ENCODE measurements at places on chromosomes 5 and 9.
A peak's percentile ranks its signal among the peaks of the same experiment; 100 is the strongest.

DNA sequence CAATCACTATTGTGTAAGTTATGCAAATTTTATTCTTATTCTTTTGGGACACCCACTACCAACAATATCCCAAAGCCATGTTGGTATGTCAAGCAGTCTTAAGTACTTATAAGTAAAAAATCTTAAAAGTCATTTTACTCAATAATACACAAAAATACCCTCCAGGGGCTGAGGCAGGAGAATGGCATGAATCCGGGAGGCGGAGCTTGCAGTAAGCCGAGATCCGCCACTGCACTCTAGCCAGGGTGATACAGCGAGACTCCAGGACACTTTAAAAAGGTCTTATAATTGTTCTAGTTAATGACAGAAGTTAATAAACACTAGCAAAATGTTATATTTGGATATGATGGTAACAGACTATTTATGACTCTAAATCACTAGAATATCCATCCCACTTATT, 16.8 kb downstream of the CLINT1 start:
- DNase-seq: no peak

GRCh38 chr9:25519286-25519685, 159.0 kb downstream of the TUSC1 start:
- no peak for DNase-seq

DNA sequence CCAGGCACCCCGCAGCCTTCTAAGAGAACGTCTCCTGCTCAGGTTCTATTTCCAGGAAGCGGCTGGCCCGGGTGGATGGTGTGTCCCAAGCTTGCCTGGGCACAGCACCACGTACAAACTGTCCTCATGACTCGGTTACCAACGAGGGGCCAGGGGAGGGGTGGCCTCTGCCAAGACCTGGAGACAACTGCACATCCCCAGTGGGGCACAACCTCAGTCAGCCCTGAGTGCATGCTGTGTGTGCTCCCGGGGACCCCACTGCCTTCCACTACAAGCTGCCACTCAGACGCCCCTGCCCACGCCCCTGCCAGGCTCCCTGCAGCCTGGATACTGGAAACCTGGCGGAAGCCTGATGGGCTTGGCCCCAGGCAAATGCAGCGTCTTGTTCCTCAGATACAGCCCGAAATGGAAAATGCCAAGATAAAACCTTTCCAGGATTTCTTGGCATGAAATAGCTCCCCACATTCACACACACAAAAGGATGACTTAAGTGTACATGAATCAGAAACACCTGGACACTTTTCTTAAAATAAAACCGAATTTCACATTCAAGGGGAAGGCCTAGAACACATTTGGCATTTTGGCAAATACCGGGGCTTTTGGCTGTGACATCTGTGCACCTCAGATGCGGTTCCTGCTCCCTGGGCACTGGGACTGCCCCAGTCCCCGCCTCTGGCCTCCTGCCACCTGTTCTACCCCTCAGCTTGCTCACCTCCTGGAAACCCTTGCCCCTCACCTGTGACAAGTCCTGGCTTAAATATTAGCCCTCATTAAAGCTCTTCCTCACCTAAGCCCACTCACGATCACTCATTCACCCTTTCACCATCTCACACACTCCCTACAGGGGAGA, 62.5 kb downstream of the COL23A1 start:
- DNase-seq: no peak

DNA sequence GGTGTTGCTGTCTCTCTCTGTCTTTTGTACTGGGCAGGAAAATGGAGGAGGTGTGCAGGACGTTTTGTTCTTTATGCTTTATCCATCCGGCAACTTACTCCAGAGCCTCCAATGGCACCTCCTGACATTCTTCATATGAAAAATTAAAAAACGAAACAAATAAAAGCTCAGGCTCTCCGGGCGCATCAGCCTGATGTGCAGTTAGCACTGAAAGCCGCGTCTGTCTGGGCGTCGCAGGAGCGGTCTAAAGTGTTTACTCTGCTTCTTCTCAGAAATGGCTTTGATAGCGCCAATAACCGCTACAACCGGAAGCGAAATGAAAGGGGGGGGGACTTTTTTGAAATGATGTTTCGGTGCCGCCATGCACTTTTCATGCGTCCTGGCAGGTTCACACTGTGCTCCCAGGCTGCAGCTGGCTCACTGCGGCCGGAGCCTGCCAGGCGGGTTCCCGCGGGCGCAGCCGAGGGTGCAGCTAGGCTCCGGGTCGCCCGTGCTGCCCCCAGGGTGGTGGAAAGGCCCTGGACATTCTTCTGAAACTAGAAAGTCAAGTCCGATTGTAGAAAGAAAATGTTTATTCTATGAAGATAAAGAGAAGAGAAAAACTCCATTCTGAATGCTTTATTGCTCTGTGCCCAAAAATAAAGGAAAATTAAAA, 407.7 kb upstream of the IRX1 start:
- DNase-seq: no peak

DNA sequence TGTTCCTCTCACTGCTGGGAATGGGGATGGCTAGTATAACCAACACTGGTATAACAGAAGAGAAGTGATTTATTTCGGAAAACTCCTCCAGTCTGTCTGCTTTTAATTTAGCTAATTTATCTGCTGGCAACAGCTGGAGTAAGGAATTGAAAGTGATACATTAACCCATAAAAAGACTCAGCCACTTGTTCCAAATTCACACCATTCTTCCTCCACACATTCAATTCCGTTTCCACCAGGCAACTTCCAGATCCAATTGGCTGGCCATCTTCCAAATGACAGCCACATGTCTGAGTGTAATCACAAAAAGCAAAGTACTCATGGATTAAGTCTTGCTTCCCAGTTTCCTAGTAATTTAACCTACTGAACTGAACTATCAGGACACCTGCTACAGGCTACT, 77.1 kb upstream of the RETREG1 start:
- peak; percentile 52 for DNase-seq

DNA sequence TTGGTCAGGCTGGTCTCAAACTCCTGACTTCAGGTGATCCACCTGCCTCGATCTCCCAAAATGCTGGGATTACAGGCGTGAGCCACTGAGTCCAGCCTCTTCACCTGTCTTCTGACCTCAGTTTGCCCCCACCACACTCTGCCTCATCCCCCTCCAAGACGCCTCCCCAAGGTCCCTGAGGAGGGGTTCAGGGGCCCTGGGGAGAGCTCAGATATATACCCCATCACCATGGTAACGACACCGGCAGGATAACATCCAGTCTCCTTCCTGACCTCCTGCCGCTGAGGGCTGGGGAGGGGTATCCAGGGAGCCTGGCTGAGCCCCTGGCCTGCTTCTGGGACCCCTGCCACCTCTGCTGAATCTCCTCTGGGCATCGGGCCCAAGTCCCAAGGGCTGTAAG, 19.7 kb upstream of the PSD2 start:
- DNase-seq: no peak

DNA sequence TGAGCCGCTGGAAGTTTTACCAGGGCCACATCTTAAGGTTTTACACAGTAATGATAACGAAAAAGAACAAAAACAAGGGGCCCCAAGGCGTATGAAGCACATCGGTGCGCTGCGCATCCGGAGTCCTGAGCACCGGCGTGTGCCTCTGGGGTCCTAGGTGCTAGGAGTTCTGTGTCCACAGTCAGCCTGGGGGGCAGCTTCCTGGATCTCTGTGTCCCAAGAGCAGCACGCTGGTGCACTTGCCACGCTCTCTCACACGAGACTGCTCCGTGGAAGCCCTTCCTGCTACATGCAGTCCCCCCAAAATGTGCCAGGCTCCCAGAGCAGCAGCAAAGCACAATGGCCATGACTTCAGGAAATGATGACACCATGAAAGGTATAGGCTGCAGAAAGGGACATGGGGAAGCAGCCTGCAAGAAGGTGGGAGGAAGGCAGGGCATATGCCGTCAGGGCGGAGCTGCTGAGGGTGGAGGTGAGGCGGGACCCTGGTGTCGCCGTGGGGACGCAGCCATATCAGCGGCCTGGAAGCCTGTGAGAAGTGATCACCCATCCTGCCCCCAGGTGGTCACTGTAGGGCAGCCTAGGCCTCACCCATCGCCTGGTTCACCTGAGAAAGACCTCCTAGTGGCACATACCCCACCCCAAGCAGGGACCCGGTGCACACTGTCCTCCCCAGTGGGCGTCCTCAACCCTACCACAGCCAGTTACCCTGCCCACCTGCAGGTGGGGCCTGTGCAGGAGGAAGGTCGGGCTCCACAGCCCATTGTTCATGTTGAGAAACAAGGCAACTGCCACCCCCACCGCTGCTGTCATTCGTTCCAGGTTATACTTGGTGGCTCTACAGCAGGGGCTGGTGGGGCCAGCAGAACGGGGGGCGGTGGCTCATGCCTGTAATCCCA, 23.6 kb upstream of the SLC6A3 start:
- no peak for DNase-seq

DNA sequence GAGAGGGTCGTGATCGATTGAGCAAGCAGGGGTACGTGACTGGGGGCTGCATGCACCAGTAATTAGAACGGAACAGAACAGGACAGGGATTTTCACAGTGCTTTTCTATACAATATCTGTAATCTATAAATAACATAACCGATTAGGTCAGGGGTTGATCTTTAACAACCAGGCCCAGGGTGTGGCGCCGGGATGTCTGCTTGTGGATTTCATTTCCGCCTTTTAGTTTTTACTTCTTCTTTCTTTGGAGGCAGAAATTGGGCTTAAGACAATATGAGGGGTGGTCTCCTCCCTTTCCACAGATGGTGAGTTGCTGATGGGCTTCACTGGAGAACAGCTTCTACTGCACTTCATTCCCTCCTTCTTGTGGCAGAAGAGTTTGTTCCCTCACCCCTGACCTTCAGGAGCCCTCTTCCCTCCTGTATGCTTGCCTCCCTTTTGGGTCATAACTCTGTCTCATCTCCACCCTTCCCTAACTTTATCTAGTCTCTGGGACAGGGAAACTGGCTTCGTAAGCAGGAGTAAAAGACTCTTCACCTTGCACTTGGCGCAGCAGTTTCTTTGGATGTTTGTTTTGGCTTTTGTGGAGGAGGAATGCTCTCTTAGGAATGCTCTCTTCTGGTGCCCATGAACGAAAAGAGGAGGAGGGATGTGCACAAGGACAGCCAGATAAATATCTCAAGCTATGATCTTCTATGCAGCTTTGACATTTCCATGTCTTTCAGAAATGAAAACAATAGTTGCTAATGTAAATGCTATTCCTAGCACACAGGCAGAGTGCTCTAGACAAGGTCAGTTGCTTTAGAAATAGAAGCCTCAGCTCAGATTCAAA, 139.8 kb upstream of the RPS23 start:
- peak; percentile 34 for DNase-seq

- DNase-seq: peak; percentile 7
Observed at GRCh38 chr5:61673007-61673735, 341.1 kb downstream of the ZSWIM6 start.

GRCh38 chr9:138083873-138084272, 206.3 kb downstream of the CACNA1B start:
- DNase-seq: no peak

- no peak for DNase-seq
Observed at GRCh38 chr5:50898966-50899365, 232.5 kb downstream of the PARP8 start.

- no peak for DNase-seq
Observed at GRCh38 chr5:115375893-115376292, 79.4 kb upstream of the CCDC112 start.

DNA sequence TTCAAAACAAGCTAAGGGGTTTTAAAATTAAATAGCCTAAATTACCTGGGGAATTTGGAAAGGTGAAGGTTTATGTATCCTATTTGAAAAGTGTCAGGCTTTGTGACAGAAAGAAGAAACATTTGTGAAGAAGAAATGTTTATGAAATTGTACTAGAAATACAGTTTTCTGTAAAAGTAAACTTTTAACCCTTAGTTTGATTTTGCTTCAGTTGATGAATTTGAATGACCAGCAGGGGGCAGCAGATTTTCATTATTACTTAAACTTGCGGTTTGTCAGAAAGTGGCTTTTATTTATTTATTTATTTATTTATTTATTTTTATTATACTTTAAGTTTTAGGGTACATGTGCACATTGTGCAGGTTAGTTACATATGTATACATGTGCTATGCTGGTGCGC, 58.1 kb downstream of the NNT start:
- DNase-seq: peak; percentile 43

DNA sequence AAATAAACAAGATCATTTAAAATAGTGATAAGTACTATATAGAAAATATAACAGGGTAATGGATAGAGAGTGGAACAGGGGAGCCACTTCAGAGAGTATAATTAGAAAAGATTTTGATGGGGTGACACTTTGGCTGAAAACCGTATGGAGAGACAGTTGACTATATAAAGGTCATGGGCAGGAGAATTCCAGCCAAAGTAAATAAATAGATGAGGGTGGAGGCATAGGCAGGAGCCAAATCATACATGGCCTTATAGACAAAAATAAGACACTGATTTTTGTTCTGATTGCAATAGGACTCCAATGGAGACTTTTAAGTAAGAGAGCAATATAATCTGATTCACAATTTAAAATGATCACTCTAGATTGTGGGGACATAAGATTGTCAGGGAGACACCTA, 37.5 kb upstream of the NUDT12 start:
- DNase-seq: no peak

DNA sequence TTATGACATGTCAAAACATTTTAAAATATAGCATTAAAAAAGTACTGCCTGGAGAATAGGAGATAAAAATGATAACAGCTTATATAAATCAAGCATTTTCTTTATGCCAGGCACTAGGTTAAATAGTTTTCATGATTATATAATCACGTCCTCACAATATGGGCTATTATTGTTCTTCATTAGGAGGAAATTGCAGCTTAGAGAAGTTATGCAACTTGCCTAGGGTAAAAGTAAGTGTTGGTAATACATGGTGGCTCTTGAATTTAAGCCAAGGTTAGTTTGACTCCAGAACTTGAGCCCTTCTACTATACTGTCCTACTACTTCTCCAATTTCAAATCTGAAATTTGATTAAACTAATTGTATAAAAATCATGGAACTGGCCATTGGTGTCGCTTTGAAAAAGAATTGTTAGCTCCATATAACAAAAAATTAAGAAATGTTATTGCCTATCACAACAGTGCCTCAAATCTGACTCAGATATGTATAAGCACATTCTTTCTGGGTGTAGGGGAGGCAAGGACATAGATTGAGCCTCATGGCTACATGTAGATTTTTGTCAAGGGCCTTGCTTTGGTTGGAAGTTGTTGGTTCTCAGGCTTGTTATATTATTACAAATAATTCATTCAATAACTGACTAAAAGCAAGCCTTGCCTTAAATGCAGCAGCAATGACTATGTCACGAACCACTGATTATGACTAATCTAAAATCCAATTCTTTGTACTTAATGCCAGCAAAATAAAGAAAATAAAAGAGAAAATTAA, 223.5 kb upstream of the DAB2 start:
- no peak for DNase-seq

DNA sequence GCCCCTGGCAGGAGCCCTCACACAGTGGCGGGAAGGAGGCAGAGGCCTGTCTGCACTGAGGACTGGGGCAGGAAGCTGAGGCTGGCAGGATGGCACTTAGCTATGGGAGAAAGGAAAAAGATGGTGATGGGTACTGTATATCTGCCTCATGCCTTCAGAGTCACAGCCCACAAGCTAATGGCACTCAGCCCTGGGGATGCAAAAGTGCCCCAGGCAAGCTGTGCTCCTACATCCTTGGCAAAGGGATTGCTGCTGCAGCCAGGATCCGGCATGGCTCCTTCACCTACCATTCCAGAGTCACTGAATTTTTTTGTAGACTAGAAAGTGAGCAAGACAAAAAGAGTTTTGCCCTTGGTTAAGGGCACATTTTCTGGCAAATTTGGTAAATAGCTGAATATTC, 8.7 kb downstream of the ACSL6 start:
- DNase-seq: no peak
